Endodermal cell (in vitro differentiated cells): ENCODE measurements at places on chromosomes 5 and 9. TPM values are rescaled to one million over a fixed set of nuclear protein-coding genes. Genes with fewer than 3 reads are reported as not detected.

The AQP3 gene
- 2.2 and 3.1 TPM in 2 replicates for total RNA-seq

GRCh38 chr9:61671276-61671973, 481.6 kb downstream of the SPATA31A7 start:
- DNase-seq = no peak

- DNase-seq = no peak
These were observed 10.2 kb downstream of the UBE2QL1 start for GRCh38 chr5:6458833-6459232.

DNA sequence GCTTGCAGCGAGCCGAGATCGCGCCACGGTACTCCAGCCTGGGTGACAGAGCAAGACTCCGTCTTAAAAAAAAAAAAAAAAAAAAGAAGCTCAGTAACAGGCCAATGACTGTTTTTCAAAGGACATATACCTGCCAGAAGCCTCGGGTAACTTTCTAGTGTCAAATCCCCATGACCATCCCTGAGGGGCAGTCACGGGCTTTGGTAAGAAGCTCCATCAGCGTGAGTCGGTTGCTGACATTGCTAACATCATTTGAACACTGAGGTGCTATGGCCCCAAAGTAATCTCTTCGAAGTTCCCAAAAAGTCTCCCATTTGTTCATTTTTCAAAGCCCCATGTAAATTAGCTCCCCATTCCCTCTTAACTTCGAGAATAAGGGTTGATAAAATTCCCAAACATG, 11.6 kb downstream of the NAIP start:
- DNase-seq = peak; percentile 65

The LCN9 gene
- total RNA-seq = 8.1 to 10.7 TPM (median 10.4 TPM) in 3 replicates

GRCh38 chr9:2065704-2066103, 50.6 kb downstream of the SMARCA2 start:
- DNase-seq = no peak

DNA sequence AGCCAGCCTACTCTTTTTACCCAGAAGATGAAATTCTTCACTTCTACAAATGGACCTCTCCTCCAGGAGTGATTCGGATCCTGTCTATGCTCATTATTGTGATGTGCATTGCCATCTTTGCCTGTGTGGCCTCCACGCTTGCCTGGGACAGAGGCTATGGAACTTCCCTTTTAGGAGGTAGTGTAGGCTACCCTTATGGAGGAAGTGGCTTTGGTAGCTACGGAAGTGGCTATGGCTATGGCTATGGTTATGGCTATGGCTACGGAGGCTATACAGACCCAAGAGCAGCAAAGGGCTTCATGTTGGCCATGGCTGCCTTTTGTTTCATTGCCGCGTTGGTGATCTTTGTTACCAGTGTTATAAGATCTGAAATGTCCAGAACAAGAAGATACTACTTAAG, 16.6 kb downstream of the OCLN start:
- no peak for DNase-seq

DNA sequence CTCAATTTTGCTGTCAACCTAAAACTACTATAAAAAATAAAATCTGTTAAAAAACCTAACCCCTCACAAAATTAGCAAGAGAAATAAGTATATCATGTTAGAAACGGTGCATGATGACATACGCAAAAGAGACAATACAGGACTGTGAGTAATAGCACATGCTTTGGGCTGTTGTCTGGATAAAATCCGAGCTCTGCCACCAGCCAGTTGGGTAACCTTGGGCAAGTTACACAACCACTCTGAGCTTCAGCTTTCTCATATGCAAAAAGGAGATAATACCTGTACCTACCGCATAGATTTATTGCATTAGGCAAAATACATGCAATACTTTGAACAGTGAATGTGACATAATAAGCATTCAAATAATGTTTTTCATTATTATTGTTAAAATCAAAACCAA, 481.7 kb downstream of the TLE1 start:
- DNase-seq = no peak

DNA sequence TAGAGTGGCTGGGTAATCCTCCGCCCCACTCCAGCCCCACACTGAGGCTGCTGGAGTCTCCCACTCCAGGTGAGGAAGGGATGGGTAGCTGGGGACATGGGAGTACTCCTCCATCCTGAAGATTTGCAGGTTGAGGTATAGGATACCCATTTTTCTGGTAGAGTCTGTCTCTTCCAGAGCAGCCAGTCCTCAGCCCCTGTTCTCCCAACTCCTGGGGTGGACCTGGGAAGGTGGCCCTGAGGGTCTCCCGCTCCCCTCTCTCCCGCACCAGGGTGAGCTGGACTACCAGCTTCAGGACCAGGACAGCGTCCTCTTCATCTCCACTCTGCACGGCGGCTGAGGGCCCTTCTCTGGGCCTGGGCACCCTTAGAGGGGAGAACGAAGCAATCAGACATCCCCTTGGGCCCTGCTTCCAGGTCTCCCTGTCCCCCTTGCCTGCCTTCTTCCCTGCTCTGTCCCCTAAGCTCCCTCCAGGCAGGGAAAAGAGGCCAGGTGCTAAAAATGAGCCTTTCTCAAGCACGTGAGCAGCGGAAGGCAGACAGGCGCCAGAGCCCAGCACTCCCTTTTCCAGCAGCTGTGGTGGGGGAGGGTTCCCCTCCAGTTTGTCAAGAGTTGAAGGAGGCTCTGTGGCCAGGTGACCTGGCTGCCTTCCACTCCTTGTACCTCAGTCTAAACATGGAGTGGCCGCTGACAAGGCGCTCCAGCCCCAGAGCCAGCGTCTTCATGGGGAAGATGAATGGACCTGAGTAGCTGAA, 18.4 kb downstream of the URM1 start:
- DNase-seq = no peak

The LHX6 gene
- total RNA-seq = 0.37 and 1.0 TPM in 2 replicates

GRCh38 chr9:93667006-93667405, 90.6 kb downstream of the PHF2 start:
- peak; percentile 28 for DNase-seq

- DNase-seq = no peak
These were observed 63.2 kb downstream of the COL27A1 start for GRCh38 chr9:114218264-114219120.

GRCh38 chr5:141412854-141413539, at the start of gene PCDHGA10:
Gene PCDHGA10 (plus strand): TSS chr5:141412987. CDS start chr5:141413176, 189 bp downstream.
- DNase-seq = peak; percentile 85

DNA sequence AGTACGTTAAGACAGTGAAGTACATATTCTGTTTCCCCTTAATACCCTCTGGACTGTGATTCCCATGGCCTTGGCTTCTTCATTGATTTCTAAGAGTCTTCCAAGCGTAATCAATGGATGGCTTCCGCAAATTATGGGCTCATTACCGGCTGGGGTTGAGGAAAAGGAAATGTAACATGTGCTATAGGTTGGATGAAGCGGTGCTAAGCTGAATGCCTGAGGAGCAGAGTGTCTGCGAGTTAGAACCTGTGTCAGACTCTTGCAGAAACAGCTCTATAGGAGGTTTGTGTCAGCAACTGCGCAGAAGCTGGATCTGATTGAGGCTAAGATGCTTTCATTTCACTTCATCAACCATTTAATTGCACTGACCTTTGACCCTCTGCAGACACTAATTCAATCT, 114.3 kb upstream of the CDH18 start:
- no peak for DNase-seq

The STKLD1 gene
- 0.68 to 2.0 TPM in 2 of 3 replicates, not detected in the other for total RNA-seq

The SLC46A2 gene
- total RNA-seq = not detected in 2 replicates

DNA sequence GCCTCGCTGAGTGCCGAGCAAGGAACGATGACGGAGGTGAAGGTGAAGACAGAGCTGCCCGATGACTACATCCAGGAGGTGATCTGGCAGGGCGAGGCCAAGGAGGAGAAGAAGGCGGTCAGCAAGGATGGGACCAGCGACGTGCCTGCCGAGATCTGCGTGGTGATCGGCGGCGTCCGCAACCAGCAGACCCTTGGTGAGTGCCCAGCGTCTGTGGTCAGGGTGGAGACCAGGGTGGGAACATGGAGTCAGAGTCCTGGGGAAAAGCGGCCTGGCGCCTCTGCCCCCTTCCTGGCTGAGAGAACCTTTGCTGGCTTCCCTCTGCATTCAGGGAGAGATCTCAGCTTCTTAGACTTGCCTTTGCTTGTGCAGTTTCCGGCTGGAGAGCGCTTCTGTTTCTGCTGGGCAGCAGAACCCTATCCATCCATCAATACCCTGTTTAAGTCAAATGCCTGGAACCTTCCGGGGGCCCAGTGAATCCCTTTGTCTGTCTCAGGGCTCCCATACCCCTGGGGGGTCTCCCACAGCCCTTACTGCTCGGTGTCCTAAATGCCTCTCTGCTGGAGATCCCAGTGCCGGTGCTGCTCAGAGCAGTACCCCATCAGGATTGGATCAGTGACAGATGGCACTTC, 89.6 kb downstream of the AMBP start:
- DNase-seq = no peak

The FRRS1L gene
- 1.5 and 1.6 TPM in 2 replicates for total RNA-seq

DNA sequence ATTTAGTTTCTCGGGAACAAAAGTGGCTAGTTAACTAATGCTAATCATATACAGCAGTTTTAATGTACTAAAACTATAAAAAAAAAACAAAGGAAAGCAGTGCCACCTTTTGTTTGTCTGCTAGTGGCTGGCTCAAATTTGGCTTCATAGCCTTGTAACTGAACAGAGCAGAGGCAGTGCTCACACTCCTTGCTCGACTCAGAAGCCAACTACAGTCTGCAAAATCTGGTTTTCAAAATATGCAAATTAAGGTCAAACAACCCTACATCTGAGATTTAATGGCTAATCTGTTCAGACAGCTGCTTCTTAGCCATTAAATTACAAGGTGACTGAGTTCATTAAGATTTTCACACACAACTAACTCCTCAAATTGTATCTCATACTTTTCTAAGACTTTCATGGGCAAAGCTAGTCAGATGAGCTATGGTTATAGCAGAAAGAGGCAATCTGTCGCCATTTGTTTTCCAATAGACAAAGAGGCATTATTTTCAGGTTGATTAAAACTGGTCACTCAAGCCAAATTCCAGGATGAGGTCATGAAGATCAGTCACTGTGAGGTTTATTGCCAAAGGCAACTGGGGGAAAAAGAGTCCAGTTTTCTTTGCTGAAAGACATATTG, 56.8 kb upstream of the EPB41L4A start:
- DNase-seq = no peak

GRCh38 chr9:87796196-87796595, 70.3 kb downstream of the CTSL start:
- DNase-seq = no peak

- DNase-seq = no peak
These were observed 121.4 kb downstream of the KCTD16 start for GRCh38 chr5:144292029-144292428.

The CORO2A gene
- 22.8 and 23.4 TPM in 2 replicates for total RNA-seq

- no peak for DNase-seq
These were observed 337.4 kb upstream of the GRIA1 start for GRCh38 chr5:153153086-153153485.

The ABO gene
- 0.35 to 0.93 TPM (median 0.38 TPM) in 3 replicates for total RNA-seq

The CLINT1 gene
- 92.7 to 173 TPM (median 105 TPM) in 3 replicates for total RNA-seq

DNA sequence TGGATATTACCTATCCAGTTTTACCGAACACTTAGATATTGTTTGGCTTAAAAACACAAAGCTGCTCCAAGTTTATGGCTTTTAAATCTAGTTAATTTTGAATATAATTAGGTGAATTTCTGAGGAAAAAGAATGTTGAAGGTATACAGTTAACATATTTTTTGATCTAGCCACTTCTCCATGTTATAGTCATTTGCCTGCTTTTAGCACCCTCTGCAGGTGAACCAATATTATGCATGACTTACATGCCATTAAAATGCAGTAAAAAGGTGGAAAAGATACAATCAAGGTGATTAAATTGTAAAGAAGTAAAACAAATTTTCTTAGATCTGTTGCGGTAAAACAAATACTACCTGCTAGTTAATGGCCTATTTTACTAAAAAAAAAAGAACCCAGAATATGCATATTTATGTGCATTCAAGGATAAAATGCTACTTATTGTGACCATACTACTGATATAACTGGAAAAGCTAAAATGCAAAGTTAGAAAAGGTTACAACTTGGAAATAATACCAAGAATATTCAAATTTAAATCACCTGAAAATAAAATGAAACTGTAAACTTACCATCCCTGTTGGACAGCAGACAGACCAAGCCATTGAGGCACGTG, 132.1 kb downstream of the AP3B1 start:
- no peak for DNase-seq

The SLCO4C1 gene
- total RNA-seq = 2.2 to 4.0 TPM (median 3.6 TPM) in 3 replicates

GRCh38 chr5:124885490-124885889, 139.1 kb upstream of the ZNF608 start:
- DNase-seq = no peak

GRCh38 chr5:15510831-15511230, 10.9 kb downstream of the FBXL7 start:
- DNase-seq = no peak

DNA sequence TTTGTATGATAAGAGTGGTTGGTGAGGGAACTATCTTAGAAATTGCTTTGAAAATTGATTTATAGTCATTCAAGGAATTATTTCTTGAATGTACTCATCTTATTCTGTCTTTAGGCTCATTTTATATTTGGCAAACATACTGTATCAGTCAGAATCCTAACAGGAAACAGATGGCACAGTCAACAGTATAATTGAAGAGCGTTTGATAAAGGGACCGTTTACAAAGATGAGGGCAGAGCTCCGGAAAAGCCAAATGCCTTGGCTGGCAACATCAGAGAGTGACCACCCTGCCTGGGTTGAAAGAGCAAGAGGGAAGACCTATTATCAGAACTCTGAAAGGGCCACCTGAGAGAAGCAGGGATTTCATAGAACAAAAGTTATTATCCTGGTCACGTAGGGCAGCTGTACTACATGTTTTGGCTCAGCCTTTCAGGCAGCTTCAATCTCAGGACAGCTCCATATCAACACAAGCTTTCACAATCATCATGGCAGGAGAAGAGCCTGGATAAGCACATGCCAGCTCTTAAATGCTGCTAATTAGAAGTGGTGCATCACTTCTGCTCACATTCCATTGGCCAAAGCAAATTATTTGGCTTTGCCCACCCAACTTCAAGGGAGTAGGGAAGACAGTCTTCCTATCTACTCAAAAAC, 47.2 kb upstream of the ARL15 start:
- no peak for DNase-seq

DNA sequence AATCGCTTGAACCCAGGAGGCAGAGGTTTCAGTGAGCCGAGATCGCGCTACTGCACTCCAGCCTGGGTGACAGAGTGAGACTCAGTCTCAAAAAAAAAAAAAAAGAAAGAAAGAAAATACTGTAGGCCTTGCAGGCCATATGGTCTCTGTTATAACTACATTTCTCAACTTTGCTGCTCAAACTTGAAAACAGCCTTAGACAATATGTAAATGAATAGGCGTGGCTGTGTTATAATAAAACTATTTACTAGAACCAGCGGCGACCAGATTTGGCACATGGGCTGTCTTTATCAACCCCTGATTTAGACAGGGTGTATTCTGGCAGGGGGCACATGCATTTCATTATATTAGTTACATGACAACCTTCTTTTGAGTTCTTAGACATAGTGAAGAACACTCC, 130.0 kb downstream of the C9orf152 start:
- no peak for DNase-seq

The ARL14EPL gene
- not detected in 3 replicates for total RNA-seq

DNA sequence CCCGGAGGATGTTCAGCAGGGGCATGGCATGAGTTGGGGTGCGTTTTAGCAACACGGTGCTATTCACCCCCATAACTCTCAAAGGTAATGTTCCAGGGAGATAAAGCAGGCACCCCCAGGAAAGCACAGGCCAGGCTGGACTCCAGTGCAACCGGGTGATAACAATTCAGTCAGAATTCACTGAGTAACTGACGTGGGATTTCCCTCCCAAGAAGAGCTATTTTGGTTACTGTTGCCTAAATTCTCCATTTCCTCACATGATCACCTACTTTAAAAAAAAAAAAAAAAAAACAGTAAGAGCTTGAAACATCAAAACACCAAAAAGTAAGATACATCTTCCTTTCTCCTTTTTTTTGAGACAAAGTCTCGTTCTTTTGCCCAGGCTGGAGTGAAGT, 137.6 kb upstream of the WWC1 start:
- DNase-seq = no peak
